ENCODE measurements at places on chromosomes 1 and 21. TPM values are rescaled to one million over a fixed set of nuclear protein-coding genes. Genes with fewer than 3 reads are reported as not detected.

DNA sequence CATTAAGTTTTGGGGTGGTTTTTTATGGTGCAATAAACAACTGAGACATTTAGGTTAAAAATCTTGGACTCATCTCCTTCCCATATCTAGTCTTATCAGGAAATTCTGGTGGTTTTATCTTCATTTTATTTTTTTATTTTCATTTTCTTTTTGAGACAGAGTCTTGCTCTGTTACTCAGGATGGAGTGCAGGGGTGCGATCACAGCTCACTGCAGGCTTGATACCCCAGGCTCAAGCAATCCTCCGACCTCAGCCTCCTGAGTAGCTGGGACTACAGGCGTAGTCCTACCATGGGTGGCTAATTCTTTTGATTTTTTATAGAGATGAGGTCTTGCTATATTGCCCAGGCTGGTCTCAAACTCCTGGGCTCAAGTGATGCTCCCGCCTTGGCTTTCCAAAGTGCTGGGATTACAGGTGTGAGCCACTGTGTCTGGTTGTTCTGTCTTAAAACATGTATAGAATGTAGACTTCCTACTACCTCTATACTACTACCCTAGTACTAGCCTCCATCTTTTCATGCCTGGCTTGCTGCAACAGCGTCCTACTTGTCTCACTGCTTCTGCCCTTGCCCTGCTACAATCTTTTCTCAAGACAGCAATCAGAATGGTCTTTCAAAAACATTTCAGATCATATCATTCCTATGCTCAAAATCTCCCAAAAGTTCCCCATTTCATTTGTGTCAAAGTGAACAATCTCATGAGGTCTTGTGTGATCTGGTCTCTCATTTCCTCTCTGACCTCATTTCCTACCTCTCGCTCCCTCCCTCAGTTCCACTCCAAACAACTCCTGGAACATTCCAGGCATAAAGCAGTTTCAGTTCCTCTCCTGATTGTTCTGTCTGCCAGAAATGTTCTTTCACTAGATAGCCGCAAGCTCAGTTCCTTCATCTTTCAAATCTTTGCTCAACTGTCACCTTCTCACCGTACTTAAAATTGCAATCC is 5.9 kb upstream of the FCGR2A start:
- DNase-seq: no peak

- no peak for DNase-seq
These were observed 228.2 kb upstream of the PROX1 start for GRCh38 chr1:213759359-213760181.

DNA sequence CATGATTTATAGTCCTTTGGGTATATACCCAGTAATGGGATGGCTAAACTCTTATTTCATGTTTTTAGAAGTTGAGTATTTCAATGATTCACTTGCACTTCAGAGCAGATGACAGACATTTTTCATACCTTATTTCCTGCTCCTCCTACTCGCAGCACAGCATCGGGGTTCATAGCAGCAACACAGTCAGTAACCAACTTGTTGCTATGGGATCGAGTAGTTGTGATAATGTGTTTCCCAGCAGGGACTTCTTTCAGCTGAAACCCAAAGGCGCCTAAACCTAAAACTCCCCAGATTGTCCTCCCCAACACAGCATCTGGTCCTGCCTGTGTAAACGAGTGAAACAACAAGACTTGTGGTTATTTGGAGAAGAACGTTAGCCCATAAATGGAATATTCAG is 16.3 kb upstream of the EPRS1 start:
- no peak for DNase-seq

- no peak for DNase-seq
These were observed 93.8 kb downstream of the ZFYVE9 start for GRCh38 chr1:52235646-52236045.

- no peak for DNase-seq
These were observed 104.3 kb downstream of the RYR2 start for GRCh38 chr1:237146241-237146640.

GRCh38 chr1:94160811-94161210 is 39.9 kb upstream of the ABCA4 start:
- no peak for DNase-seq

DNA sequence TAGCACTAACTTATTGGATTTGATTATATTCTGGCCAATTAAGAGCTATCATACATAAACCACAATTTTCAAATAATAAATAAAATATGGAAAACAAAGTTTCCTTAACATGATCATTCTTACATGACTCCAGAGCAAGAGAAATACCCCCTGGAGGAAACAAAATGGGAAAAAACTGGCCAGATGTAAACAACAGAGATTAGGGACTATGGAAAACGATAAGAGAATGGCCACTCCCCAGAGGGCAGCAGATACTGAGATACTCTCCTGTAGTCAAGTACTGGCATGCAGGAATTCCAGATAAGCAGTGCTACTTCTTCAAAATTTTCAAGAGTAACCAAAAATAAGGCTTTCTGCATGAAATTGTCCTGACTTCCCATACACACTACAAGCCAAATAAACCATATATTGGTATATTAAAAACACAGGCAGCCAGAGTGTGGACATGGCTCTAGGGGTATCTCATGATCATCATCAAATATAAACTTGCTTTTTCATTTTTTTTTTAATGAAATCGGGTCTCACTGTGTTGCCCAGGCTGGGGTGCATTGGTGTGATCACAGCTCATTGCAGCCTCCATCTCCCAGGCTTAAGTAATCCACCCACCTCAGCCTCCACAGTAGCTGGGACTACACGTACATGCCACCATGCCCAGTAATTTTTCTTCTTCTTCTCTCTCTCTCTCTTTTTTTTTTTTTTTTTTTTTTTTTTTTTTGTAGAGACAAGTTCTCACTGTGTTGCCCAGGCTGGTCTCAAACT is 118.5 kb downstream of the EIF4G3 start:
- no peak for DNase-seq

GRCh38 chr21:37074546-37074945 is 1.5 kb downstream of the TTC3 start:
- DNase-seq: no peak

DNA sequence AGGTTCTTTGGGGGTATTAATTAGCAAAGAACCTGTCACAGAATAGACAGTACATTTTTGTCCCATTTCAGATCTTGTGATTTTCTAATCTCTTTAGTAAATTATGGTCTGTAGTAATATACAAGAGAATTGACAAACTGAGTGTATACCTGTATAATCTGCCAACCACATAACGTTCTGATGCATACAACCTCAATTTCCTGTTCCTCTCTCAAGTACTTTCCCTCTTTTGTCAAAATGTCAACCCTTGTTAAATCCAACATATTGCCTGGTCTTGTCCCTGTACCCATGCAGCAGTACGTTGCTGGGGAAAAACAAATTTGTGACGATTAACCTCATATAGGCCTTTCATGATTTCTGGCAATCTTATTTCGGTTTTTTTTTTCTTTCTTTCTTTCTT is 1.1 kb downstream of the ARV1 start:
- DNase-seq: peak; percentile 52

DNA sequence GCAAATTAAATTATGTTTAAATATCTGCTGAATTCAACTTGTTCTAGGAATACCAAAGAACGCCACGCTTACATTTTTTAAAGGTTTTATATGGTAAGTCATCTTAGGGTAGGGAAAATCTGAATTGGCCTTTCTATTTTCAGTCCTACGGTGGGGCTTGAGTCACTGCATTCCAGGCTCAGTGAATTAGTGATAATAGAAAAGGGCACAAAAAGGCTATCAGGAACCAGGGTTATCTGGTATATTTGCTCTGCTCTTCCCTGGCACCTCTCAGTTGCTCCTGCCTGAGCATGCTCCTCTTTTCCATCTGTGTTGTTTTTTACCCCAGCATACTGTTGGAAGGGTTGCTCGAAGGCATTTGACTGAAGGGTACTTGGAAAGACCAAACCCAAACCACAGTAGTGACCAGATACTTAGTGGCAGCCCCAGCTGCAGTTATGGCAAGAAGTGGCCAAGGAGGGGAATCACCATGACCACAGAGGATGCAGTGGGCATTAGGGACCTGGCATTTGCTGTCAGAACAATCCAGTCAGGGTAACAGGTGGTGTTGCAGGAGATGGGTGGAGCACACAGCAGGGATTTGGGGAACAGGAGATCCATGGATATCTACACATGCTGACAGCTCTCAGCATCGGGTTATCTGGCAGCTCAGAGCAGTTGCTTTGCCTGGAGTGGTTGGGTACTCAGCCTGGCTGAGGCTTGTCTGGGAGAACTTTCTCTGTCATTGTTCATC is 2.3 kb downstream of the OVAAL start:
- DNase-seq: no peak

DNA sequence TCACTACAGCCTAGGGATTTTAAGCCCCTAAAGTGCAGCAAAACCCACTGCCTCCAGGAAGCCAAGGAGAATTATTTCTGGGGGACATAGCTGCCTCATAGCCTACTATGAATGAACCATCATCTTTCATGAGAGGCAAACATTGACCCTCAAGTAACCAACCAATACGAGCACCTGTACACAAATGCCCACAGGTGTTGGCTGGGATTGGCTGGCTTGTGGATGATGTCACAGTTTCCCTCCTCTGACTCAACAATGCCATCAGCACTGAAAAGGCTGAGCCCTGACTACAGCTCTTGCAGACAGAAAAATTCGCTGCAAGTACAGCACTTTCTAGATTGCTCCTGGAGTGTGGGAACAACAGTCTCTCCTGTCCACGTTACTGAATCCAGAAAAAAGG is at the start of gene HMGB4:
HMGB4 (plus strand) TSS at position 301 of the 400 bp plus-strand sequence. CDS start 113 bp downstream, outside the sequence.
- DNase-seq: no peak

GRCh38 chr1:175649416-175649815 is 94.0 kb downstream of the TNR start:
- DNase-seq: no peak

GRCh38 chr21:32055305-32055704 is 182.5 kb downstream of the HUNK start:
- DNase-seq: no peak

DNA sequence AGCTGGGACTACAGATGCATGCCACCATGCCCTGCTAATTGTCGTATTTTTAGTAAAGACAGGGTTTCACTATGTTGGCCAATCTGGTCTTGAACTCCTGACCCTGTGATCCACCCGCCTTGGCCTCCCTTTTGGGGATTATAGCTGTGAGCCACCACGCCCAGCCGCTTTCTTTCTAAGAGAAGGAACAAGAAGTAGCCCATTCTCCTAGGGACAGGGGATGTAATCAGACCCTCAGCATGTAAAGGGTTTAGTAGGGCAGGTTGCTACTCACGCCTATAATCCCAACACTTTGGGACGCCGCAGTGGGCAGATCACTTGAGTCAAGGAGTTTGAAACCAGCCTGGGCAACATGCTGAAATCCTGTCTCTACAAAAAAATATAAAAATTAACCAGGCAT is 189.7 kb downstream of the TOMM20 start:
- no peak for DNase-seq

DNA sequence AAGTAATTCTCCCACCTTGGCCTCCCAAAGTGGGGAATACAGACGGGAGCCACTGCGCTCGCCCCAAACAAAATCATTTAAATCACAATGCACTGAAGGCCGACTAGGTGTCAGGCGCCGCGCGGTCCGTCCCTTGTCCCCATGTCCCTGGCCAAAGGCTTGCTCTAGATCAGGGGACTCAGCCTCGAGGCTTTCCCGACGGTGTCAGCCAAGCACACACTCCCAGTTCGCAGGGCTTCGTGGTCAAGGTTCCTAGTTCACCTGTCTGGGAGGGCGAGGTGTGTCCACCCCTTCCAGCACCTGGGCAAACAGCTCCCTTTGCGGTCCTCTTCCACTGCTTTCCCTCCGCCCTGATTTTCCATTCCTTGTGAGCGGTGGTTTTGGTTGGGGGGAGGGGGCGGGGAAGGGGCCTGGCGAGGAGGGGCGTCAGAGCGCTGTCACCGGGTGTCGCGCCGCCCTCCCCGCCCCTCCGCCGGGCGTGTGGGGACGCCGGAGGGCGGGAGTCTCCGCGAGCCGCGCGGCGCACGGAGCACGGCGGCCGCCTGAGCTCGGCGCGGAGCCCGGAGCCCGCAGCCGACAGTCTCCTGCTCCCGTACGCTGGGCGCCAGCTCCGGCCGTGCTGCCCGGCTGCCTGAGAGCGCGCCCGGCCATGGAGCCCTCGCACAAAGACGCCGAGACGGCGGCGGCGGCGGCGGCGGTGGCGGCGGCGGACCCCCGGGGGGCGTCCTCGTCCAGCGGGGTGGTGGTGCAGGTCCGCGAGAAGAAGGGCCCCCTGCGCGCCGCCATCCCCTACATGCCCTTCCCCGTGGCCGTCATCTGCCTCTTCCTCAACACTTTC is at the start of gene STUM:
STUM (plus strand) TSS at position 509 of the 838 bp plus-strand sequence; CDS start at position 650, 141 bp downstream.
- peak; percentile 21 for DNase-seq

GRCh38 chr1:110476028-110476765 is 25.2 kb downstream of the PROK1 start:
- DNase-seq: no peak

- no peak for DNase-seq
These were observed 82.9 kb downstream of the ARID4B start for GRCh38 chr1:235244974-235245592.

GRCh38 chr1:208516780-208517179 is 272.6 kb upstream of the PLXNA2 start:
- no peak for DNase-seq

- peak; percentile 3 for DNase-seq
These were observed 96.4 kb downstream of the UBR4 start for GRCh38 chr1:19113697-19114092.

DNA sequence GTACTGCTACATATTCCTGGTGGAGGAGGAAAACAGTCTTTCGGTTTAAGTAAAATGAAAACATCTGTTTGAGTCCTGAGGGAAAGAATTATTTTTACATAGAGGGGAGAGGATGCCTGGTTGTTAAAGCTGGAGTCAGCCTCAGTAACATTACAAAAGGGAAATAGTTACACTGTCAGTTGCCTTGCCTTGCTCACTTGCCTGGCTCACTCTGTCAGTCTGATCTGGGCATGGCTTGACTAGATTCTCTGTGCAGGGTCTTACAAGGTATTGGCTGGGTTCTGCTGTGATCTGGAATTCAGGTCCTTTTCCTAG is 8.4 kb upstream of the UBE2U start:
- no peak for DNase-seq

- peak; percentile 31 for DNase-seq
These were observed 89.7 kb downstream of the BCAR3 start for GRCh38 chr1:93591676-93592550.

DNA sequence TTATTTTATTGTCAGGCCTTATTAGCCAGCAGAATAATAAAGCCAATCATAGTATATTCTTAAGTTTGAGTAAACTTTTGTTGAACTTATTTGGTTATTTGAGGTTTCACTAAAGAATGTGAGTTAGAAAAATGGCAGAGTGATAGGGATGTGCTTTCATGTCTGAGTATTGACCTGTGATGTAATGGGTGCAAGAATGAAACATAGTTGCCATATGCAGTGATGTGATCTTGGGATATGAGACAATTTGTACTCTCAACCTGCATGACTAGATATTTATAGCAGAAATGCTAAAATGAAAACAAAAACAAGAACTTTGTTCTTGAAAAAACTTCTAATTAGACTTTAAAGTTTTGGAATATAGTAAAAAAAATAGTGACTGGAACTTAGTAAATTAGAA is 97.9 kb downstream of the DISP1 start:
- DNase-seq: no peak

FOXD3 gene
- polyA plus RNA-seq: not detected

CDKN2C gene
- 0.96 TPM for polyA plus RNA-seq

SPRR4 gene
- not detected for polyA plus RNA-seq

CLDN8 gene
- not detected for polyA plus RNA-seq

TEX38 gene
- polyA plus RNA-seq: not detected

TMCO4 gene
- 11.2 TPM for polyA plus RNA-seq

IL19 gene
- not detected for polyA plus RNA-seq

CNIH3 gene
- polyA plus RNA-seq: 1.4 TPM

OR14A16 gene
- not detected for polyA plus RNA-seq

ACOT11 gene
- not detected for polyA plus RNA-seq

MMEL1 gene
- 1.0 TPM for polyA plus RNA-seq

S100A14 gene
- polyA plus RNA-seq: not detected
